Panc1 (cell line): ENCODE measurements at places on chromosomes 1 and 21.

- DNase-seq, result no peak
Observed at GRCh38 chr1:31793586-31794285, 22.1 kb downstream of the SPOCD1 start.

DNA sequence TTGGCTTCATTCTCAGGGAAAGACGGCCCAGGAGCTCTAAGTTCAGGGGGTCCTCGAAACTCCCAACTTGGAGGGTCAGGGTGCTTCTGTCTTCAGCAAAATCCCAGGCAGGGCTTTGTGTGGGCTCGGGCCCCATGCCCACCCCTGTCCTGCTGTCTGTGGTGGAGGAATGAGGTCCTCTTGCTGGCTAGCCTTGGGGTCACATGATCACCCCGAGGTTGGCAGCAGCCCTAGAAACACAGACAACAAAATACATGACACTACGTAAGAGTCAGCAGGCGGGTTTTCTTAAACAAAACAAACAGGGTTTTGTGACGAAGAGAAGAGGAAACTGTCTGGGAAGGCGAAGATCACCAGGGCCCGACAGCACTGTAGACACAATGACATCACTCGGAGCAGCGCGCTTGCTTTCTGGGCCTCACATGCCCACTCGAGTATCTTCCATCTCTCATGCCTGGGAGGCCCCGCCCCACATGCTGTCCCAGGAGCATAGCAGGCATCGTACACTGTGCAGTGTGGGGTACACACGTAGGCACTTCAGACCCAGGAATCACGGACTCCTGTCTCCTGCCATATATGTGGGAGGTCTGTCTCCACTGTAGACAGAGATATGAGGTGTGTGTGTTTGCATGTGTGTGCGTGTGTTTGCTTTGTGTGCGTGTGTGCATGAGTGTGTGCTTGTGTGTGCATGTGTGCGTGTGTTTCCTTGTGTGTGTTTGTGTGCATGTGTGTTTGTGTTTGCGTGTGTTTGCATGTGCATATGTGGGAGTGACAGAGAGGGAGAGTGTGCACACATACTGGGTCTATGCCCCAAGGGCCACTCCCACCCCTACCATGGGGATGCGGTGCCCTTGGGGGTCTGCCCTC, 94.7 kb downstream of the SIK1 start:
- DNase-seq, result no peak

- no peak for DNase-seq
Observed at GRCh38 chr1:147516157-147516917, 25.0 kb upstream of the BCL9 start.

DNA sequence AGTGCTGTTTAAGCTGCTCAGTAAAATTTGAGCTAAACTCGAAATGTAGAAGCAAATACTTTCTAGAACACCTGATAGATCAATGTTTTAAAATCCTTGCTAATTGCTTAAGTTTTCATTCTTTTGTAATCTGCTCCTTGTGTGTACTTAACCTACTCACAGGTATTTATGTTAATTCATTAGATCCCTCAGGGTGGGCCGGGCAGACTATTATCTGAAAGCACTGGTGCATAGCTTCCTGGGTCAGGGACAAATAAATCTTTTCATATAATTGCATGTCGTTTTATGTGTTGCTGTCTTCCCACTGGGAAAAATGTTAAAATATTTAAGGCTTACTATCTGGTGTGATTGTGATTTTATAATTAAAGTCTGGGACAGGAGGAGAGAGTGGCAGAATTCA, 440.5 kb downstream of the SMYD3 start:
- DNase-seq, result no peak

DNA sequence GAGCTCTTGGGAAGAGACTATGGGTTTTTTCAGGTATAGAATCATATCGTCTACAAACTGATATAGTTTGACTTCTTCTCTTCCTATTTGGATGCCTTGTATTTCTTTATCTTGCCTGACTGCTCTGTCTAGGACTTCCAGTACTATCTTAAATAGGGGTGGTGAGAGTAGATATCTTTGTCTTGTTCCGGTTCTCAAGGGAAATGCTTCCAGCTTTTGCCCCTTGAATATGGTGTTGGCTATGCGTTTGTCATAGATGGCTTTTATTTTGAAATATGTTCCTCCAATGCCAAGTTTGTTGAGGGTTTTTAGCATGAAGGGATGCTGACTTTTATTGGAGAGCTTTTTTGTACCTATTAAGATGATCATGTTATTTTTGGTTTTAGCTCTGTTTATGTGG, 170.3 kb downstream of the PTGER3 start:
- no peak for DNase-seq

GRCh38 chr1:205374210-205375078, 17.7 kb upstream of the KLHDC8A start:
- no peak for DNase-seq

GRCh38 chr1:79353224-79353623, 346.7 kb upstream of the ADGRL4 start:
- no peak for DNase-seq

GRCh38 chr21:42840411-42841155, 38.8 kb downstream of the WDR4 start:
- no peak for DNase-seq

DNA sequence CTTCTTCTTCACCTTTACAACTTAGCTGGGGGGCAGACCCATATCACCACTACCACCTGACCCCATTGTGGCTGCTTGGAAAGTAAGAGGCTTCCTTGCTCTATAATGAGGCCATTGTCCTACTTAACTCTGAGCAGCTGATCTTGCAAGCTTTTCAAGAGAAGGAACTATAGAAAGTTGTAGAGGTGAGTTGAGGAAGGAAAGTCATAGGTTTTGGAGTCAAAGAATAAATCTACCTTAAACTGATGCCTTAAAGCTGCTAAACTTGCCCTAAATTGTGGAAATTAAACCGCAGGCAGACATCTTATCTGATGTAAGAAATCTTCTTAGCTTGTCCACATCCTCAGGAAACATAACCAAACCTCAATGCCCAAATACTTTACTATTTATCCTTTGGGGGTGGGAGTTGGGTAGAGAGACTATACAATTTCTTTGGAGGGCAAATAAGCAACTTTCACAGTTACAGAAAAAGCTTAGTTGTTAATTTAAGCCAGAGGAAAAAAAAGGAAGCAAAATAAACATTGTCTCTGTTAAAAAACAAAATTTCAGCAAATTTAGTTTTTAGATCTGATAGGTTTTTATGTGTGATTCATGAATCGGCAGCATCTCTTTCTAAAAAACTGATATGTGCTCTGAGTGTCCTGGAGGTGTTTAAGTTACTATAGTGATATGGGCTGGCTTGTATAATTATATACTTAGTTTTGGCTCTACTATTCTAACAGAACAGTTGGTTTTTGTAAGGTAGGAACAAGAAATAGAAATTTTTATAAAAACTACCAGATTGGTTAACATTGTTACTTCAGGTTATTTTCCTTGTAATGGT, 4.7 kb downstream of the IL23R start:
- no peak for DNase-seq

DNA sequence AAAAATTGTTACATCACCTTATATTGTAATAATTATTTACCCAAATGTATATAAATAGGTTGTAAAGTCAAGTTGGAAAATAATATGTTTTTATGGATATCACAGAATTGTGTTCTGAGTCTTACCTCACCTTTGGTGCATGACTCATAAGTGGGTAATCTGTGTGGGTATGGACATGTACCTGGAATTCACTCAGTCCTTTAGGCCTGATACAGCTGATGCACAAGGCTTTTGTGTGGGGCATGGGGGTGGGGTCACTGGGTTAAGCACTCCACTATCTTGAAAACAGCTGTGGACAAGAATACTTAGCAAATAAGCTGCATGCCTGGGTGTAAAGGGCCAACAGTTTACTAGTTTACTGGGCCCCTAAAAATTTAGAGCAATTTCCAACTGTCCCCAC, 34.4 kb downstream of the INKA2 start:
- DNase-seq, result no peak

DNA sequence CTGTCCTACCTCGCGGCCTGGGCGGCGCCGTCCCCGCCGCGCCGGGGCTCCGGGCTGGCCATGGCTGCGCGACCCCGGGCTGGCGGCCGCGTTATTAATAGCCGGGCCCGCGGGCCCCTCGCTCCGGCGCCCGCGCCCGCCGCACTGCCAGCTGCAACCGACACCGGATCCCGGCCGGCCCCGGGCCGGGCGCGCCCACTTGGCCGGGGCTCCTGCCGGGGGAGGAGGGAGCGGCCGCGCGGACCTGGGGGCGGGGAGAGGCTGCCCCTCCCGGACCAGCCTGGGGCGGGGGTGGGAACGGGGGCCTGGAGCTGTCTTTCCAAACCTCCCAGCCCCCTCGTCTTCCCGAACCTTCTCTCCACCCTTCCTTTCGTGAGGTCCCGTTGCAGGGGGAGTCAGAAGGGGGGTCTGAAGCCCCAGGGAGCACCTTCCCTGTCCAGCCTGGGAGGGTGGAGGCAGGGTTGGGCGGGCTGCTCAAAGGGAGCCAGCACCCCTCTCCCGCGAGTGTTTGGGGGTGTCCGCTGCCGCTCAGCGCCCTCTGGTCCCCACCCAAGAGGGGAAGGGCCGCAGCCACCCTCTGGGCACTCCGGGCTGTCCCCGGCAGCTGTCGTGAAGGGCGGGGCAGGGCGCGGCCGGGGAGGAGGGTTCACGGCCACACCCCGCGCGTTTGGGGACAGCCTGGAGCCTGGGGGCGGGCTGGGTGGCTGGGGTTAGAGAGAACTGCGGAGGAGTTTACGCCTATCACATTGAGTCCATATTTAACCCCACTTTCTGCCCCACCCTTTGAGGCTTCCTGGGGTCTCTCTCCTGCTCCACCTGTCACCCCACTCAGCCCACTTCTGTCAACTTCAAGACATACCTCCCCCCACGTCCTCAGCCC, at the start of gene SYNC:
SYNC (minus strand) TSS at position 172 of the 880 bp plus-strand sequence; CDS start at position 62, 110 bp downstream.
- no peak for DNase-seq

DNA sequence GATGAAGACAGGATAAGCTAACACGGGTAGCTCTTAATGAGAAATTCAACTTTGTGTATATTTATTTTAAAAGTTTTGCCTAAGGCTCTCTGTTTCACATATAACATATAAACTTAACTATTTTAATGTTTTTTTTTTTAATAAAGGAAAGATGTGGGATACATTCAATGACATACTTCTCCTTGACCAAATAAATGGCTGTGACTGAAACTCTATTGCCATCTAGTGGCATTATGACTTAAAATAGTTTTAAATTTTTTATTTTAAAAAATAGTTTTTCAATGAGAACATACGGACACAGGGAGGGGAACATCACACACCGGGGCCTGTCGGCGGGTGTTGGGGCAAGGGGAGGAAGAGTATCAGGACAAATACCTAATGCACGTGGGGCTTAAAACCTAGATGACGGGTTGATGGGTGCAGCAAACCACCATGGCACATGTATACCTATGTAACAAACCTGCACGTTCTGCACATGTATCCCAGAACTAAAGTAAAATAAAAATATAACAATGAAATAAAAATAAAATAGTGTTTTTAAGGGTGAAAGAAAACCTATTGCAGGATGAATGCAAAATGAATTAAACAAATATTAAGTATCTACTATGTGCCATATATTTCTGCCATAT, 83.4 kb downstream of the LYST start:
- no peak for DNase-seq

DNA sequence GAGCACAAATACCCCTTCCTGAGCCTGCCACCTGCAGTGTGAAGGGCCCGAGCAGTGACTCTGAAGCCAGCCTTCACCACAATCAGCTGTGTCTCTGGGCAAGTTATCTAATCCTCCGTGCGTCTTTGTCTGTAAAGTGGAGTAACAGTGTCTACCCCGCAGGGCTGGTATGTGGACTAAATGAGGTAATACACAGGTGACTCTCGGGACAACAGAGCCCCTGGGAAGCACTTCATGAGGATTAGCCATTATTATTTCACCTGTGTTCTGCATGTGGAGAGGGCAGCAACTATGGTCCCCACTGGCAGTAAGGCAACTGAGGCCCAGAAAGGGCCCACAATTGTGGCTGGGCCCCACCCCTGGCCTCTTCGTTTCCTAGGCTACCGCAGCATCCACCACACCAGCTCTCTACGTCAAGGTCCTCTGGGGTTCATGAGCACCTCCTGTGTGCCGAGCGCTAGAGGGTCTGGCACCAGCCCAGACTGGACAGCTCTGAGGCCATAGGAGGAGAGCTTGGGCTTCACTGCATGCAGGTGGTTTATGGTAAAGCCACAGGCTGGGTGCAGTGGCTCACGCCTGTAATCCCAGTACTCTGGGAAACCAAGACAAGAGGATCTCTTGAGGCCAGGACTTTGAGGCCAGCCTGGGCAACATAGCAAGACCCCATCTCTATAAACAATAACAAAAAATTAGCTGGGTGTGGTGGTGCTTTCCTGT, 41.3 kb upstream of the LRP8 start:
- no peak for DNase-seq

GRCh38 chr1:150960646-150961045, 14.0 kb downstream of the CERS2 start:
- DNase-seq, result no peak

DNA sequence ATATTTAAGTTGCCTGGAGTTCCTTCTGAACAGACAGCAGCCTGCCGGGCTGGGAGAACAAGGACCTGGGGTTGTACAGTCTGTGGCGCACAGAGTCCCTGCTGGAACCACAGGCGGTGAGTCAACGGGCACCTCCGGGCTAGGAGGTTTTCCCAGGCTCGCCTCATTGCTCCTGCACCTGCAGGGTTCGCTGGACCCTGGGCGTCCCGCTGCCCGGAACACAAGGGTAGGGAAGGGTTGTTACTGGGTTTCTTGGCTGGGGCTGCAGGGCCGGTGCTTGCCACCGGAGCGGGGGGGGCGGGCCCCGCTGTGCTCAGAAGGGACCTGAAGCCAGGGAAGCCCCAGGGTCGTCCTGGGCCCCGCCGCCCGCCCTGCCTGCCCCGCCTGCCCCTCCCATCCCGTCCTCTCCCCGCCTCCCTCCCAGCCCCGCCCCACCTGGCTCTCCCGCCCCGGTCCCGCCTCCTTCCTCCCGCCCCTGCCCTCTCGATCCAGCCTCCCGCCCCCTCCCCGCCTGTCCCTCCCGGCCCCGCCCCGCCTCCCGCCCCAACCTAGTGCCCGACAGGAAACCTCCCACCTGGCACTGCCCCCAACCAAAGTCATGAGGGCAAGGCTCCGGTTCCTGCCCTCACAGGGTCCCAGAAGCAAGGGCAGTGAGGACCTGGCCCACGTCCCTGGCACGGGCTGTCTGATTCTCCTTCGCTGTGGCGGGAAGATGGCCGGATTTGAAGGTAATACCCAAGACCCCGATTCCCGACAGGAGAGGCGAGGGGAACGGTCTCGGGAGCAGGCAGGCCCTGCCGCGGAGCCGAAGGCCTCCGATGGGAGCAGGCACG, 6.8 kb downstream of the JMJD4 start:
- DNase-seq, result no peak

GRCh38 chr1:52119301-52120079, 22.4 kb upstream of the ZFYVE9 start:
- DNase-seq, result no peak
